Fibroblast of lung (primary cell): ENCODE measurements at places on chromosomes 3 and 15.

- DNase-seq = no peak
These were observed 73.2 kb downstream of the BTLA start for GRCh38 chr3:112425858-112426750.

DNA sequence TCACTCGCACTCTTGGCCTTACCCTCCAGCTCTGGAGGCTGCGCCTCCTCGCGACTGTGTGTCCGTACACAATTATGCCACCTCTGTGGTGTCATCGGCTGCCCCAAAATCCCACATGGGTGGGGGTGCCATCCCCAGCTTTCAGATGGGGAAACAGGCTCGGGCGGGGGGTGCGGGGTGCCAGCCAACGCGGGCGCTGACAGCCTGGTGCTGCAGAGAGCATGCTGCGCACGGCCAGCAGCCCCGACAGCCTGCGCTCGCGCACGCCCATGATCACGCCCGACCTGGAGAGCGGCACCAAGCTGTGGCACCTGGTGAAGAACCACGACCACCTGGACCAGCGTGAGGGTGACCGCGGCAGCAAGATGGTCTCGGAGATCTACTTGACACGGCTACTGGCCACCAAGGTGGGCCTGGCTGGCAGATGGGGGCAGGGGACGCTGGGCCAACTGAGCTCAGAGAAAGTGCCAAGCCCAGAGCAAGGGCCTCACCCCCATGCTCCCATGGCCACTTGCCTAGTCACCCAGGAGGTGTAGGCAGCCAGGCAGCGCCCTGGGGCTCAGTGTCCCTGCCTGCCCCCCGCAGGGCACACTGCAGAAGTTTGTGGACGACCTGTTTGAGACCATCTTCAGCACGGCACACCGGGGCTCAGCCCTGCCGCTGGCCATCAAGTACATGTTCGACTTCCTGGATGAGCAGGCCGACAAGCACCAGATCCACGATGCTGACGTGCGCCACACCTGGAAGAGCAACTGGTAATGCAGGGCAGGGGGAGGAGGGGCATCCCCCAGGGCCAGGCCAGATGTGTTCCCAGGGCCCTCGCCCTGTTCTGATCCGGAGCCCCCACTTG lies 47.0 kb downstream of the PLXNA1 start:
- DNase-seq = no peak

DNA sequence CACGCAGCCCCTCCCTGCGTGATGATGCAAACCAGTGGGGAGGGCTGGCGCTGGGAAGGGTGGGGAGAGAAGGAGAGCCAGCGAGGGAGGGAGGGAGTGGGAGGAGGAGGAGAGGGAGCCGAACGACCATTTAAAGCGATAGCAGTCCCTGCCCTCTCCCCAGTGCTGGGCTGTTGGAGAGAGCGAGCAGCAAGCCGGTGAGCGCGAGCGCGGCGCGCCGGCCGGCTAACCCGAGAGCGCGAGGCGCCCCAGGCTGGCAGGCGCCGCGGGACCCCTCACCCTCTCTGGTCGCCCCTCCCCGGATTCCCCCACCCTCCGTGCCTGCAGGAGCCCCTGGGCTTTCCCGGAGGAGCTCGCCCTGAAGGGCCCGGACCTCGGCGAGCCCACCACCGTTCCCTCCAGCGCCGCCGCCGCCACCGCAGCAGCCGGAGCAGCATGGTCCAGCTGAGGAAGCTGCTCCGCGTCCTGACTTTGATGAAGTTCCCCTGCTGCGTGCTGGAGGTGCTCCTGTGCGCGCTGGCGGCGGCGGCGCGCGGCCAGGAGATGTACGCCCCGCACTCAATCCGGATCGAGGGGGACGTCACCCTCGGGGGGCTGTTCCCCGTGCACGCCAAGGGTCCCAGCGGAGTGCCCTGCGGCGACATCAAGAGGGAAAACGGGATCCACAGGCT lies at the start of gene GRM7:
TSS of gene GRM7 (plus strand) at position 162 of the 671 bp plus-strand sequence.
- peak; percentile 83 for DNase-seq

DNA sequence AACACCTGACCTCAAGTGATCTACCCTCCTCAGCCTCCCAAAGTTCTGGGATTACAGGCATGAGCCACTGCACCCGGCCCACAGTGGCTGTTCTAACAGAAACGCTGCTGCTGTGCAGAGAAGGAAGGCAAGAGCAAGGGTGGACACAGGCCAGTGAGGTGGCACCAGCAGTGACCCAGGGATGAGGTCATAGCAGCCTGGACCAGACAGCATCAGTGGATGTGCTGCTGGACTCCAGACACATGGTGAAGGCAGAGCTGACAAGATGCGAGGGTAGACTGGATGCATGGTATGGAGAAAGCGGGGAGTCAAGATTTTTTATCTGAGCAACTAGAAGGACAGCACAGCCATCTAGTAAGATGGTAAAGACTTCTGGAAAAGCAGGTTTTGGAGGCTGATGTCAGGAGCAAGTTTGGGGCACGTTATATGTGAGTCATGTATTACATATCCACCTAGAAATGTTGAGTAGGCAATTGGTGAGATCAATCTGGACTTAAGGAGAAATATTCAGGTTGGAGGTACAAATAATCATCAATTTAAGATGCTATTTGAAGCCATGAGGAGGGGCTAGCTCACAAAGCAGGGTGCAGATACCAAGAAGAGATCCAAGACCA lies 22.1 kb upstream of the TJP1 start:
- DNase-seq = peak; percentile 31

- peak; percentile 50 for DNase-seq
These were observed 3.9 kb upstream of the FSIP1 start for GRCh38 chr15:39786447-39787056.

GRCh38 chr3:51992017-51992682 lies 3.5 kb downstream of the RPL29 start:
- DNase-seq = no peak

GRCh38 chr3:72232777-72233176 lies 447.8 kb upstream of the PROK2 start:
- no peak for DNase-seq

DNA sequence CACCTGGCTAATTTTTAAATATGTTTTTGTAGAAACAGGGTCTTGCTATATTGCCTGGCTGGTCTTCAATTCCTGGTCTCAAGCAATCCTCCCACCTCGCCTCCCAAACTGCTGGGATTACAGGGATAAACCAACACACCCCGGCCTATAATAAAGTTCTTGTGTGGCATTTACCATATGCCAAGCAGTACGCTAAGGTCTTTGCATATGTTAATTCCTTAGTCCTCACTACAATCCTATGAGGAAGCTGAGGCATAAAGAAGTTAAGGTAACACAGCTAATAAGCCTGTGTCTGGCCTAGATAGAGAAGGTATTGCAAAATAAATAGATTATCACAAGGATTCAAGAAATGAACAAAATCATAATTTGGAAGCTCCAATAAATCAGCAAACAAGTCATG lies 17.6 kb upstream of the SLC4A7 start:
- no peak for DNase-seq

DNA sequence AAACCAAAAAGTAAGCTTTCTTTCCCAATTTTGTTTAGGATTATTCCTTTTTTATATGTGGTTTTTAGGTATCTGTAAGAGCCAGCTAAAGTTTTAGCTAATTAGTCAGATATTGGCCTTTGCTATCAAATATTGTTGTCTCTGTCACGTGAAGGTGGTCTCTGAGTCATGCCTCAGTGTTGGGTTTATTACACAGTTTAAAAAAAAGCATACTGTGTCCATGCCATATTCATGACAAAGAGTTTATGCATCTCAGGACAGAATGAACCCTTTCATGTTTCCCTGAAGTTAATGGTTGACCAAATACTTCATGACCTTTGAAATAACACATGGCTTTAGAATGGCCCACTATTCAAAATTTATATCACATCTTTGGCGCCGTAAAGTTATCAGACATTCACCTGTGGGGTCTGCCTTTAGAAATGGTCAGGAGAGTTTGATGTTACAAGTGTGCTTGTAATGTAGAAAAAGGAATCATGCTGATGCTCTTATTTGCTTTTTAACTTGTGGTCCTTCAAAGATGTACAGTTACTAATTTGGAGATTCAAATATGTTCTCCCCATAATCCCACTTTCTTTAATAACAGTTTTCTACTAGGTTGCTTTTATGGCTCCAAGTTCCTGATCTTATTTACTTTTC lies 101.5 kb downstream of the MYRIP start:
- no peak for DNase-seq

- DNase-seq = no peak
These were observed 38.6 kb downstream of the ACSBG1 start for GRCh38 chr15:78195735-78196201.

- no peak for DNase-seq
These were observed 159.4 kb upstream of the NSMCE3 start for GRCh38 chr15:29428925-29429573.

DNA sequence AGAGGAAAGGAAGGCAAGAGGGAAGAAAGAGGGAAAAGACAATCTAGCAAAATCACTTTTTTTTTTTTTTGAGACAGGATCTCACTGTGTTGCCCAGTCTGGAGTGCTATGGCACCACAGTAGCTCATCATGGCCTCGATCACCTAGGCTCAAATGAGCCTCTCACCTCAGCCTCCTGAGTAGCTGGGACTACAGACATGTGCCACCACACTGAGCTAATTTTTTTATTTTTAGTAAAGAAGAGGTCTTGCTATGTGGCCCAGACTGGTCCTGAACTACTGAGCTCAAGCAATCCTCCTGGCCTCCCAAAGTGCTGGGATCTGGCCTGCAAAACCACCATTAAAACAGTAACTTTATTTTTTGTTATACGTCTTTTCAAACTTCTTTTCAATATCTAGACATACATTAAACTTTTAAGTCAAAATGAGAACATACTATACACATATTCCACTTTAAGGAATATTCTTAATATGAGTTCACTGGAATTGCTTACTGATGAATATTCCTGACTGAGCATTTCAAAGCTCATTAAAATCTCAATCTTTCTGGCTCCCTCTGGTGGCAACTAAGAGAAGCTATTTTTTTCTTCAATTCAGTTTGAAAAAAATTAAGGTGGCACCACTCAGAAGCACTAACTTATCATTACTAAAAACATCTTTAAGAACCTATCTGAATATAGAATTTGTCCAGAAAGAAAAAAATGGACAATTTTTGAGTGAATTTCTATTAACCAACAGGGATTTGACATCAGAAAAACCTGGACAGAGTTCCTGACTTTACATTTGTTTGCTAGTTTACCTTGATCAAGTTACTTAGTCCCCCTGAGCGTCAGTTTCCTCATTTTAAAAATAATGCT lies 40.9 kb downstream of the UACA start:
- peak; percentile 86 for DNase-seq

GRCh38 chr15:77988347-77989295 lies 88.9 kb downstream of the TBC1D2B start:
- no peak for DNase-seq

DNA sequence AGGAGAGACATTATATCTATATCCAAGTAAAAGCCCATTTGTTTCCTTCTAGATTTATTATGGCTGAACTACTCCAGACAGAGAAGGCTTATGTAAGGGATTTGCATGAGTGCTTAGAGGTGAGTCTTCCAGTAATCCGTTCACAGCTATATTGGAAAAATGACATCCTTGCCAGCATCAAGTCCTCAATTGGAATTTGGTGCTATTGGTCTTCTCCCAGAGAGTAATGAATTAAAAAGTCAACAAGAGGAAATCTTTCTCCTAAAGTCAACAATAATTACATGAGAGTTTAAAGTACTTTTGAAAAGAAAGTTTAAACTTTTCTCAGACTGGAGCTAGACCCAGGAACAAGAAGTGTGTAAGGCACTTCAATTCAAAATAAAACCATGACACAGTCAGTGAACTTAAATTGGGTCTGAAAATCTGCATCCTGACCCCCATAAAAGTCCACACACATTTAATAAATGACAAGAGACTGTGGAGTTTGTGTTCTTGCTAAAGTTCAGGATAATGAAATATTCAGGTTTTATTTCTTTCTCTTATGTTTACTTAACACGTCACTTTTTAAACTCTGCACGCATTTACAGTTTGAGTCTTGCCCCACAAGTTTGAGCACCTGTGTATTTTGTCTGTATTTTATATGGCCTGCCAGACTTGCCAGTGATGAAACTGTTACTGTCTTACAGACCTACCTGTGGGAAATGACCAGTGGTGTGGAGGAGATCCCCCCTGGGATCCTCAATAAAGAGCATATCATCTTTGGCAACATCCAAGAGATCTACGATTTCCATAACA lies 268.2 kb upstream of the UMPS start:
- no peak for DNase-seq
